ENCODE measurements at places on chromosomes 7 and 10.

DNA sequence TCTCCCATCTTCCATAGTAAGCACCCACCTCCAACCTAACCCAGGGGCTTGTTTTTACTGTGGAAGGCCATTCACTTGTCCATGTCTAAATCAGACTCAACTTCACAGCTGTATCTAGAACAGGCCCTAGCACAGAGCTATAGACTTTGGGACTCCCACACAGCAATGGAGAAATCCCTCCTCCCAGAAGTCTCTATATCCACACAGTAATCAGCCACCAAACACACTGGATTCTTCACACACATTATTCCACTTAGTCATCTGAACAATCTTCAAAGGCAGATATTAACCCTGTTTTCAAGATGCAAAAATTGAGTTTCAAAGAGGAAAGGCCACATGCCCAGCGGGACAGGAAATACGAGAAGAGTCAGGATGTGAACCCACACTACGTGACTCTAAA, 81.8 kb downstream of the MALSU1 start:
- no peak for DNase-seq

- DNase-seq, result no peak
Measured at GRCh38 chr10:110544958-110545537, 22.4 kb upstream of the SMC3 start.

DNA sequence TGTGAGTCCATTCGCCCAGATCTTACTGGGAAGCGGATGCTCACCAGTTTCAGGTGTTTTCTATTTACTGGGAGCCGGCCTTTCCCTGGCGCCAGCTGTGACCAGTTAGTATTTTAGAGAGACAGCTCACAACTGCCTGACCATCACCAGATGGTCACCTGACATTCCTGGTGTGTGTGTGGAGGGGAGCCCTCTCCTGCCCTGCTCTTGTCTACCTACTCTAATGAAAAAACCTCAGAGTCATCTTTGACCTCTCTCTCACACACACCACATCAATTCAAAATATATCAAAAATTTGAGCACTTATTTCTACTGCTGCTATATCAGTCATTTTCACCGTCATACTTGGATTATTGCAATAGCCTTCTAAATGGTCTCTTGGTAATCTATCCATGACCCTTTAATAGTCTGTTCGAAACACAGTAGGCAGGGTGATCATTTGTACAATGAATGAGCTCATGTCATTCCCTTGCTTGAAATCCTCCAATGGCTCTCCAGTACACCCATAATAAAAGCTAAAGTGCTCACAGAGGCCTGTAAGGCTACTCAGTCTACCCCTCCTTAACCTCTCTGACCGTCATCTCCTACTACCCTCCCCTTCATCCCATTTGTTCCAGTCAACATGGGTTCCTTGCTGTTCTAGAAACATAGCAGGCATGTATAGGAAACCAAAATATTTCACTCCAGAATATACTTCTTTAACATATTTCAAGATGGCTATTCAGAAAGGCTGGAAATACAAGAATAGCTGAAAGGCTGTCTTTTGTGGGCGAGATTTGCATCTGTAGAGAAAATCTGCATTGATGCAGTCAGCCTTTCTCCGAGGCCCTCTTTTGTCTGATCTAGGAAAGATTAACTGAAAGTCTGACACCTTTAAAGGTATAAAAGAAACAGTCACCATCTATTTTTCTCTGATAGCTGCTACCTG, 17.5 kb upstream of the NT5C3A start:
- DNase-seq, result no peak

- DNase-seq, result no peak
Measured at GRCh38 chr10:76881477-76882220, 756.0 kb downstream of the KCNMA1 start.

GRCh38 chr7:151520419-151521261, 945 bp upstream of the RHEB start:
- peak; percentile 52 for DNase-seq

DNA sequence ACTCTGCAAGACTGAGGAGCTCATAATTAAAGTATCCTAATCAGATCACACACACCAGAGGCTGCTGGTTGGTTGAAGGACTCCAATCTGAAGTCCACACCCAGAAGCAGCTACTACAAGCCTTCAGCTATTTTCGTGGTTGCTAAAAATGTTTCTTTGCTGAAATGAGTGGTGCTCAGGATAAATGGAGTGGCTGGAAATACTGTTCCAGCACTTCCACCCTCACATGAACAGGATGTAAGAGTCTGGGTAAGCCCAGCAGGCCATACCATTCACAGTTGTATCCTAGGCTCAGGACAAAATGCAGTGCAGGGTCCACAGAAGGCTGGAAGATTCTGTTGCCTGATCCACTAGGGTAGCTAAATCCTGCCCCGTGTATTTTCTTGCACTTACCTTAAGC, 34.1 kb downstream of the AFAP1L2 start:
- DNase-seq, result no peak

GRCh38 chr7:120165227-120165626, 107.7 kb upstream of the KCND2 start:
- no peak for DNase-seq

DNA sequence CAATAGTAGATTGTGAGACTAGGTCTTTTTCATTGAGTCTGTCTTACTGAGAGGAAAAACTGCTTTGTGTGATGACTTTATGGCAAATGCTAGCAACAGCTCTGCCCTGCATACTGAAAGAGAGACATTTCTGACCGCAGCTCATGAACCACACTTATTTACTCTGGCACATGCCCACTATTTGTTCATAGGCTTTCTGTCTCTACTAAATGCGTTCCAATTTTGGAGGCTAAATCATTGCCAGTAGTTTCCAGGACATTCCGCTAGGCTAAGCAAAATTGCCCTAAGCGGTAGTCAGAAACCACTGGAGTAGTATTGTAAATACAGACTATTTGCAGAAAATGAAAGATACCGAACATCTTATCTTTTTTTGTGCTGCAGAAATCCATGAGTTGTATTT, 55.6 kb upstream of the DLX6 start:
- DNase-seq, result no peak

DNA sequence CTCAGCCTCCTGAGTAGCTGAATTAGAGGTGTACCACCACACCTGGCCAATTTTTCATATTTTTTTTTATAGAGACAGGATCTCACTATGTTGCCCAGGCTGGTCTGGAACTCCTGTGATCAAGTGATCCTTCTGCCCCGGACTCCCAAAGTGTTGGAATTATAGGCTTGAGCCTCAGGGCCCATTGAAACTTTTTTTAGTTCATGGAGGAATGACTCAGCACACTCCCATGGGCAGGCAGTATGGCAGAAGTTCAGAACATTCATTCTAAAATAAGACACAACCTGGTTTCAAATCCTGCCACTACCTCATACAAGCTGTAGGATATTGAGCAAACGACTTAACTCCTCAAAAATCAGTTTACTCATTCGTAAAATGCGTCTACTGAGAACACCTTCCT, 320.4 kb upstream of the SP8 start:
- DNase-seq, result no peak

DNA sequence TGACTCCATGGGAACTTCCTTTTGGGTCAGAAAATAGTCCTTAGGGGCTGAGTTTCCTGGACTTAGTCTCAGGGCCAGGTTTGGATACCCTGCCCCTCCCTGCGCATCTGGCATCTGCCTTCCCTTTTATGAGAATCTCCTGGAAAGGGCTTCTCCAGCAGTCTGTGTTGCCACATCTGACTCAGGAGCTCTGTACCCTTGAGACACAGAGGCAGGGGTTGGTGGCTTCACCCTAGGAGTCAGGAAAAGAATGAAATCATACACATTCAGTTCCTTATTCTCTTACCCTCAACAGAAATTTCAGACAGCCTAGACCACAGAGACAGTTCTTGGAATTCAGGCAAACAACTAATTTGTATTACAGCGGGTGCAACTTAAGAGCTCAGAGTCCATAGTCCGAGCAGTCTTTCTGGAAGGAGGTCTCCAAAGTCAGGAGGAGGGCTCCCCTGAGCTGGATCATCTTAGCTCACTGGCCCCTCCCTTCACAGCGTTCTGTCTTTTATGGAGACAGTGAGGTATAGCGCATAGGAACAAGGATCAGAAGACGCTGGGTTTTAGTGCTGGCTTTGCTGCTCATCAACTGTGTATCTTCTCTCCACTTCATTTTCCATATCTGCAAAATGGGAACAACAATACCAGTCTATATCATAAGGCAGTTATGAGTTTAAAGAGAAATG, 3.0 kb upstream of the PLAU start:
- DNase-seq, result no peak

GRCh38 chr7:4733936-4734528, 41.4 kb upstream of the AP5Z1 start:
- DNase-seq, result no peak

- no peak for DNase-seq
Measured at GRCh38 chr7:152709287-152710152, 33.6 kb upstream of the XRCC2 start.

DNA sequence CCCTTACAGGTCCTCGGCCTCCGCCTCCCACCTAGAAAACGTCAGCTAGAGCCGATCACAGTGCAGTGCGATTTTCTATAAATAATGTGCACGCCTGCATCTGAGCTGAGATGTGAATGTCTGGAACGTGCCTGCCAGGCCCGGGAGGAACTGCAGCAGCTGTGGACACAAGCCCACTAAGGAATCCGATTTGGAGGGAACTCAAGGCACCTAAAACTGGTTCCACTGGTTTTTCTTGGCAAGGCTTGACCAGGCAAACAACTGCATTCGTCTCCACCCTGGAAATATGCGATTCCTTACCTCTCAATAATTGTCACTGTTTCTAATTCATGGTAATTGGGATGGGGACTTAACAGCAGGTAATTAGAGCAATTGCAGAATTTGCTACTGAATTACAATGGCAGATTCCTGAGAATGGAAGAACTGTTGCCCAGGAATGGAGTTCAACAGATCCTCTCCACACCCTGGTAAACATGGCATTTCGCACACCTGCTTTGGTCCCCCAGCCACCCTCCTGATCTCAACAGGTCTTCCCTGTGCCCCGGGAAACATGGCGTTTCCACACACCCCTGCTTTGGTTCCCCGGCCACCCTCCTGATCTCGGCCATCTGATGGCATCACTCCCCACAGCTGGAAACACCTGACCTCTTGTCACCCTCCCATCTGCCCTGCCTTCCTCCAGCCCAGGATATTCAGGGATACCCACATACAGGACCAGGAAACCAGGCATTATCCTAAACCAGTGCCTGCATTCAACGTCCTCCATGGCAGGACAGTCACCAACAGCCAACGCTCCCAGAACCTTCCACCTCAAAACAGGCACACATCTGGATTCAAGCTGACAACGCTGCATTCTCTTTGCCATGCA, 76.0 kb downstream of the DIP2C start:
- DNase-seq, result no peak

DNA sequence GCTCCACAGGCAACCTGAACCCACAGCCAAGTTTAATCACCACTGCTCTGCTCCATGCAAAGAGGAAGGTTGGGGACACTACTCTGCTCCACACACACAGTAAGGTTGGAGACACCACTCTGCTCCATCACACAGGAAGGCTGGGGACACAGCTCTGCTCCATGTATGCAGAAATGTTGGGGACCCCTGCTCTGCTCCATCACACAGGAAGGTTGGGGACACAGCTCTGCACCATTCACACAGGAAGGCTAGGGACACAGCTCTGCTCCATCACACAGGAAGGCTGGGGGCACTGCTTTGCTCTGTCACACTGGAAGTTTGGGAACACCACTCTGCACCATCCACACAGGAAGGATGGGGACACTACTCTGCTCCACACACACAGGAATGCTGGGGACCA, 14.8 kb upstream of the ADARB2 start:
- no peak for DNase-seq

DNA sequence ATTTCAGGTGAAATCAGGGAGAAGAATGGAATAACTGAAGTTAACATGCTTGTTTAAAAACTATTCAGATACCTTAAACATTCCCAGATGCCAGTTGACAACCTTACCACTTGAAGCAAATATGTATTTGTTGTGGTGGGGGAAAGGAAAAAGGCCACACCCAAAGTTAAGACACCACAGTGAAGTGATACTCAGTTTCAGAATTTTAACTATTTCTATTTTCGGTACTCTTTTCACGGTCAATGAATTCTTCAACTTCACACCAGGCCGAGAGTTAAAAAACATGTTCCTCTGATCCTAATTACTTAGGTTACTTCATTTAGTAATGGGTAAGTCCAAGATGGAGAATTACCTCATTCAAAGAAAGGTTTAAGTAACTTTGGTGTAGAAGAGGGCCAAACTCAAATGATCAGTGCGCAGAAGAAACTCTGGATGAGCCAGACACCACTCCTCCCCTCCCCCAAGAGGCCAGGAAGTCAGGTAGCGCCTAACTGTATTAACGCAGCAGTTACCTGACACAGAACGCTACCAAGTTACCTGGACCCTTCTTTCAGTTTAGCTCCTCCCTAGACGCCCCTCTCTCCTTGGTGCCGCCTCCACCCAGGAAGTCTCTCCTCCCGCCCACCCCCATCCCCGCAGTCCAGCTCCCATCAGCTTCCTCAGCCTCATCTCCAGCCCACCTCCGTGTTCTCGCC, 700 bp downstream of the MTPN start:
- peak; percentile 17 for DNase-seq

DNA sequence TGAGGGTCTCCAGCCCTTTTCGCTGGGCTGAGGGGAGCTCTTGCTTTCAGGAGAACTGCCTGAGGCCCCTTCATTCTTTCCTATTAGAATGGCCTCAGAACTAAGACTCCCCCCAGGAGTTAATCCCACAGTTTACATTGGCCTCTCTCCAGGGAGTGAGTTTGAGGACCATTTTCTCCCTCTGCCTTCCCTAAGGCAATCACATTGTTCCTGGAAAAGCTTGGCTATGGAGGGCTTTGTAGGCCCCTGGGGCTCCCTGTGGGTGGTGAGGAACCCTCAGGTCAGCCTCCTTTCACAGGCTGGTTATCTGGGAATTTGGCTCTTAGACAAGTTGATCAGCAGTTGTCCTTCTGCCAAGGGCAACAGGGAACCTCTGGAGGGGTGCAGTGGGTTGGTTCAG, 343.7 kb downstream of the RPS24 start:
- no peak for DNase-seq

GRCh38 chr7:91949221-91950009, 8.8 kb downstream of the AKAP9 start:
- DNase-seq, result no peak

GRCh38 chr10:76618641-76619040, 1019.0 kb downstream of the KCNMA1 start:
- DNase-seq, result no peak

DNA sequence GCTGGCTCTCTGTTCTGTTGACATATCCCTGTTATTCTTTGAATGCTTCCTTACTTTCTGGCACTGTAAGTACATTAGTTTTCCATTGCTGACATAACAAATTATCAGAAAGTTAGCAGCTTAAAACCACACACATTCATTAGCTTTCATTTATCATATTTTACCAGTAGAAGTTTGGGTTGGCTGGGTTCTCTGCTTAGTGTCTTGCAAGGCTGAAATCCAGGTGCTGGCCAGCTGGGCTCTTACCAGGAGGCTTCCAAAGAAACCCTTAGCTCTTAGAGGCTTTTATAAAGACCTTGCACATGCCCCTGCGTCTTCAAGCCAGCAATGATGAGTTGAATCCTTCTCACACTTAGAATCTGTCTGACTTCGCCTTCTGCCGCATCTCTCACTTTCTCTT, 160.6 kb downstream of the MLLT10 start:
- no peak for DNase-seq

DNA sequence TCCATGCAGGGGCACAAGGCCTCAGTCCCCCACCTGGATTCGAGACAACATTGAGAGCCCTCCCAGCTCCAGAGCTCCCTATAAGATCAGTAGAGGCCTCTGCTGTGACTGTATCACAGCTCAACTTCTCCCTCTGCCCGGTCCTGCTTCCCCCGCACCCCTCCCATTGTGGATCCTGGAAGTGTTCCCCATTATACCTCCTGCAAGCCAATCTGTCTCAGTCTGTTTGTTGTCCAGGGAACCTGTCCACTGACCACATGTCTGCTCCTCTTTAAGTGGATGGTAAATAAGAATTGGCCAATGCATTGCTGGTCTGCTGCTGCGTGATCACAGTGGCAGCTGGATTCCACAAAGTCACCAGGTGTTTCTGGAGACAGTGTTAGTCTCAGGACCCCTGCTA, 259.7 kb upstream of the HABP2 start:
- DNase-seq, result no peak

All from stimulated activated CD4-positive, alpha-beta T cell treated with anti-CD3 and anti-CD28 coated beads, Interleukin-4, amount 100 ng/mL, for 1 hour (primary cell).